ENCODE measurements at places on chromosomes 13 and 19.

DNA sequence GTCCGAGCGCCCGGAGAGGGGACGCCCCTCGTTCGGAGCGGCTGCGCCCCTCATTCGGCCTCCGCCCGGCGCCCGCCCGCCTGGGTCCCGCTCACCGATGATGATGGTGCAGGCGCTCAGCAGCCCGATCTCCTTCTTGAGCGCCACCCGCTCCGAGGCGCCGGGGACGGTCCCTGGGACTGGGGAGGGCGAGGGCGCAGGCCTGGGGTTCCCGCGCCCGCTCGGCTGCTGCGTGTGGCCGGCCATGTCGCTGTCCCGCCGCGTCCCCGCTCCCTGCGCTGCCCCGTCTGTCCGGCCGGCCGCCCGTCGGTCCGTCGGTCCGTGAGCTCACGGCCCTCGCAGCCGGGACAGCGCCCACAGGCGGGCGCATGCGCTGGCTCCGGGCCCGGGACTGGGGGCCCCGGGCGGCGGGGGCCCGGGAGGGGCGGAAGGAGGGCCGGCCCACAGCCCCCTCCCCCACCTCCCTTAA is at the start of gene SLC7A10:
SLC7A10 (minus strand) TSS at position 393 of the 469 bp plus-strand sequence; CDS start at position 246, 147 bp downstream.
- no peak for DNase-seq

DNA sequence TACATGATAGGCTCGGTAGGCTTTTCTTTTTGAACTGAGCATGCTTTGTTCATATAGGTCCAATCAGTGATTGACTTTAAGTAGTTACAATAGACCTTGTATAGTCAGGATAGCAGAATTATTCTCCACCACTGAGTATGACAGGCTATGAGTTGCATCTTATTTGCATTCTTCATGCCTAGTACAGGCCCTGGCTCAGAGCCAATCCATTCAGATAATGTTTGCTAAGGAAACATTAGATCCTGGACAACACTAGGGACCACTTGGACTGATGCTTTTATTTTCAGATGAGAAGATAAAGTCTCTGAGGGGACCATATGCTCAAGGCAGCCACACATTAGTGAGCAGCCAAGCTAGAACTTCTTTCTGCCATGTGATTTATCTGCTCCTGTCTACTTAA is 133.9 kb downstream of the KL start:
- no peak for DNase-seq

DNA sequence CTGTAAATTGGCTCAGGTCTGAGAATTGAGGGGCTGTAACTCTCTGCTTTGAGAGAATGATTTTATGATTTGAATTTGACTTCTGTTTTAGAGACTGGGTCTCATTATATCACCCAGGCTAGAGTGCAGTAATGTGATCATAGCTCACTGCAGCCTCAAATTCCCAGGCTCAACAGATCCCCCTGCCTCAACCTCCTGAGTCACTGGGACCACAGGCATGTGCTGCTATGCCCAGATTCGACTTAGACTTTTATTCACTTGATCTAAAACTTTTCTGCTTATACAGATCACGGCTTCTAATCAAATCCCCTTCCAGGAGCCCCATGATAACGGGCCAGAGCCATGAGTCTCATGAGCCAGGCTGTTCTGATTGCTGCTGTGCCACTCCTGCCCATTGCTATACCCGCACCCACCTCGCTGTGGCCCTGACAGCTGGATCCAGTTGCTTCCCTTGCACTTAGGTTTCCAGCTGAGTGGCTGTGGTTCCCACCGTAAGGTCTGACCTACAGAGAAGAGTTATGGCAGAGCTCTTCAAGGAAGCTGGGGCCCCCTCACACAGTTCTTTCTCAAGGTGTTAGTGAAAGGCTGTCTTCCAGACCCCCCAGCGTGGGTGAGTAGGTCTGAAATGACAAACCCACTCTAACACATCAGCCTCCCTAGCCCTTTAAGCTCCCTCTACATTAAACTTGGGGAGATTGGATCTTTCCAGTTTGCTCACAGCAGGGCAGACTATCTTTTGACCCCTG is 251.2 kb upstream of the SGCG start:
- DNase-seq, result no peak

DNA sequence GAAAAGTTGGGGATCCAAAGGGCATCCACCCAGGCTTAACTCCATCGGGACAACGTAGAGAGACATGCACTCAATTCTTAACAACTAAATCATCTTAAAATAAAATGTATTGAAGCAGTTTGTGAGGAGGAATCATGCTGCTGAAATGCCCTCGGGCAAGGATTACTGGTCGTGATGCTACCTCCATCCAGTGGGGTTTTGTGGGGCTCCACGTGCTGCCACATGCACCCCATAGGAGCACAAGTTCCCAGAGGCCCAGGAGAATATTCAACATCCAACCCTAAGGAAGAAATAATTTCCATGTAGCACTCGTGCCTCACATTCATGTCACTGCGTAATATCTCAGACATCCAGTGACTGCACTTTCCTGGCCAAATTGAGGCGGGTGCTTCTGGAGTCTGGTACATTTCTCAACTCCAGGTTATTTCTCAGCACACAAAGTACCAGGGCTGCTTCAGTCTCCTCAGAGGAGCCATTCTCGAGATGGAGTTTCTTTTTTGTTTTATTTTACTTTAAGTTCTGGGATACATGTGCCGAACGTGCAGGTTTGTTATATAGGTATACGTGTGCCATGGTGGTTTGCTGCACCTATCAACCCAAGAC is 429.8 kb downstream of the FOXO1 start:
- no peak for DNase-seq

GRCh38 chr19:30428092-30428680 is 56.0 kb downstream of the ZNF536 start:
- DNase-seq, result peak; percentile 13

- DNase-seq, result no peak
These were observed 245.0 kb upstream of the SERP2 start for GRCh38 chr13:44128552-44129001.

GRCh38 chr13:94263038-94263437 is 216.4 kb downstream of the DCT start:
- DNase-seq, result no peak

DNA sequence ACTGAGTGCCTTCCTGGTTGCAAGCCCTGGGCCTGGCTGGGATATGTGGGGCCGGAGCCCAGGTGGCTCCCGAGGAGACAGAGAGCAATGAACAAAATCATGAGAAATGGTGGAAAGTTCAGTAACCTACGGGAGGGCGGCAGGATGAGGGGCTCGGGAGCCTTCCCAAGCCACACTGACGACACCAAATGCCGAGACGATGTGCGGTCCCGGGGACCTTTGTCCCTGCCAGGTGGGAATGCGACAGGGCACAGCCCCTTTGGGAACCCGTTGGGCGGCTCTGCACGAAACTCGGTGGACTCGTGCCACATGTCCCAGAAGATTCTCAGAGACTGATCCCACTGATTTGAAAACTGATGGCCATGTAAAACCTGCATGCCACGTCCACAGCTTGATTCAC is 11.7 kb upstream of the ZNF14 start:
- peak; percentile 24 for DNase-seq

- DNase-seq, result no peak
These were observed 157.9 kb downstream of the COL4A1 start for GRCh38 chr13:110149036-110149435.

- no peak for DNase-seq
These were observed 2.1 kb downstream of the CALM3 start for GRCh38 chr19:46603195-46603637.

- no peak for DNase-seq
These were observed 28.8 kb downstream of the ACTN4 start for GRCh38 chr19:38676023-38676877.

GRCh38 chr19:35592226-35592625 is 6.3 kb downstream of the PMIS2 start:
- DNase-seq, result peak; percentile 68

GRCh38 chr13:44302233-44302632 is 71.4 kb upstream of the SERP2 start:
- DNase-seq, result no peak

- no peak for DNase-seq
These were observed 19.6 kb downstream of the MBNL2 start for GRCh38 chr13:97241761-97242160.

DNA sequence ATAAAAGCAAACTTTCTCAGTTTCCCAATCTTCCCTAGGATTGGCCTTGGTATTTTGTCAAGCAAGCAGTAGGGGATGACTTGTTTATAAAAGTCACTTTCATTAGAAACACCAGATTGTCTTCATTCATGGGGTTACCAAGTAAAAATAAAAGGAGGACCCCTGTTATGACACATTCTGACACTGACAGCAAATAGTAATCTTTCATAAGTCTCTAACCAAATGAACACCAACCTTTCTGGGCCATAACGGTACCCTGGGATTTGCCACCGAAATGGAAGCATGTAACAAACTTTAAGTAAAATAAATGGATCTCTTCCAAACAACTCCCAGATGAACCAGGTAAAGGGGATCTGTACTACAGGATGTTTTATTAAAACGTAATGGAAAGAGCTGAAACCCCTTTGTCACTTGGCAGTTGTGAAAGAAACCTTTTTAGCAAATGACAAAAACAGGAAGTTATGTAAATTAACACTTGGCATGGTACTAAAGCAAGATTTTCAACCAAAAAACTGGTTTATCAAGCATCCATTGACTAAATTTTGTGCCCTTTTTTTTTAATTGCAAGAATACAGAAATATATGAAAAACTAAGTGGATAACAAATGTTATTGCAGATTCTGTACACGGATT is 335.6 kb downstream of the RBM26 start:
- no peak for DNase-seq

GRCh38 chr19:14073261-14073924 is 807 bp downstream of the MISP3 start:
- peak; percentile 93 for DNase-seq

DNA sequence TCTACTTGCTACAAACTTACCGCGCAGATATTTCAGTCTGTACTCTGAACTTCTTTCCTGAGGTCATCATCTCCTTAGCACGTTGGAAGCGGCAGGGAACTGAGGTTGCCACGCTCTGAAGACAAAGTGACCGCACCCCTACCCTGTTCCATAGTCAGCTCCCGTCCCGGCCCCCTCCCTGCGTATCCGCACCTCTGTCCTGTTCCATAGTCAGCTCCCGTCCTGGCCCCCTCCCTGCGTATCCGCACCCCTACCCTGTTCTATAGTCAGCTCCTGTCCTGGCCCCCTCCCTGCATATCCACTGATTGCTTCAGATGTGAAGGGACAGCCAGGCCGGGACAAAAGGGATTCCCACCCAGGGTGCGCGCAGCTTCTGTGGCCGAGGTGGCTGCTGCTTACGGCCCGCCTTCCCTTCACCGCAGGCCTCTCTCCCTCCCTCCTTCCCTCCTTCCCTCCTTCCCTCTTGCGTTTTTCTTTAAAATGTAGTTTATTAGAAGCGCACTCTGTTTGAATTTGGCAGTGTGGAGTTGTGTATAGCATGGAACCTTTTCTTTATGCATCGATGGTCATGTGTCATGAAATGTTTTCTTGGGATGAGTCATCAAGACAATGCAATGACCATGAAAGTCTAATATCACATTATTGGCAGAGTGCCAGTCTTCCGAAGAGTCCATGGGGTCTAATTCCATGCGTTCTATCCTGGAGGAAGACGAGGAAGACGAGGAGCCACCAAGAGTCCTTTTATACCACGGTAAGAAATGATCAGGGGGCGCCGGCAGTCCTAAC is 21.9 kb upstream of the NDUFS7 start:
- DNase-seq, result no peak

GRCh38 chr13:45228002-45228401 is 27.2 kb upstream of the KCTD4 start:
- DNase-seq, result peak; percentile 51

GRCh38 chr13:81381560-81381959 is 1040.6 kb upstream of the SPRY2 start:
- no peak for DNase-seq

- DNase-seq, result no peak
These were observed 1.2 kb downstream of the CELF5 start for GRCh38 chr19:3225677-3226093.

GRCh38 chr19:35140962-35141836 is 1.9 kb upstream of the FXYD7 start:
- DNase-seq, result peak; percentile 97

GRCh38 chr19:48569814-48570213 is 17.8 kb downstream of the SULT2B1 start:
- peak; percentile 42 for DNase-seq

GRCh38 chr13:37295573-37295972 is 190.1 kb upstream of the CSNK1A1L start:
- no peak for DNase-seq

- no peak for DNase-seq
These were observed 13.1 kb downstream of the IRS2 start for GRCh38 chr13:109773276-109773675.

- DNase-seq, result no peak
These were observed 377.6 kb downstream of the ITGBL1 start for GRCh38 chr13:101830035-101830434.

GRCh38 chr13:57630661-57631595 is 616 bp upstream of the PCDH17 start:
- peak; percentile 25 for DNase-seq

- peak; percentile 96 for DNase-seq
These were observed 13.3 kb upstream of the ISYNA1 start for GRCh38 chr19:18450931-18451836.

- DNase-seq, result no peak
These were observed 145.8 kb downstream of the TM9SF2 start for GRCh38 chr13:99646866-99647595.

DNA sequence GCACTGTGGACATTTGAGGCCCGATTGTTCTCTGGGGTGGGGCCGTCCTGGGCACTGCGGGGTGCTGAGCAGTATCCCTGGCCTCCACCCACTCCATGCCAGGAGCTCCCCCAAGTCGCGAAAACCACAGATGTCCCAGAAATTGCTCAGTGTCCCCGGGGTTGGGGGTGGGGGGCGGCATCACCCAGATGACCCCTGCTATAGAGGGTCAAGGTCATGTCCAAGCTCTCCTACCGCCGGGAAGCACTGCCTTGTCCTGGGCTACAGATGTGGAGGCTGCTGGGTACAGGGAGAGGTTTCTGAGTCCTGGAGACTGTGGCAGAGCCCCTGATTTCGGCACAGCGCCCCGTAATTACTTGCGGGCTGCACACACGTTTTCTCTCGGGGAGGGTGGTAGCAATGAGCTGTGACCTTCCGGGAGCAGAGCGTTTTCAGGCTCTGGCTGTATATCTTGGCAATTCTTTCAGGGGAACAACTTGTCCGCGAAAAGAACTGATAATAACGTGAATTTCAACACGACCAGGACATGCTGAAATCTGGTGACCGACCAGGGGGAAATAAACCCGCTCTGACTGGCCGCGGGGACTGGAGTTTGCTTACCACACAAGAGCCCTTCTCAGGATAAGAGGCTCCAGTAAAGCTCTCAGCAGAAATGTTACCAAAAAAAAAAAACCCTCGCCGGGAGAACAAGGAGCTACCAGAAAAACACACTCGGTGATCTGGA is 68.1 kb downstream of the GNG7 start:
- no peak for DNase-seq

DNA sequence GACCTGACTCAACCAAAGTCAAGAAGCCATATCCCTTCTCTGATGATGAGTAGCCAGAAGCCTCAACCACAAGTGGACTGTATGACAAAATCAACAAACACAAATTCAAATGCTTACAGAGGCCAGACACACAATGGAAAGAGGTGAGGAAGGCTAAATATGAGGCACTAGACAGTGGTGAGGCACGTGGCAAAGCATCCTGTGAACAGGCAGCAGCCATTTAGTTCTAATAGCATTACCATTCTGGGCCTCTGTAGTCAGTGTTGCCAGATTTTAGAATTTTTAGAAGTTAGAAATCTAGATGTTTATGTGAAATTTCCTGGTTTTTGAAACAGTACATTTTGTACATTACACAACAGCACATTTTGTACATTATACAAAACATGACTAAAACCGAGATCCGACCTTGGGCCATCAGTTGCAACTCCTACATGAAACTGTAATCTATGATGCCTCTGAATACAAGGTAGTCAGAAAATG is 403.3 kb downstream of the COG6 start:
- DNase-seq, result no peak

All from D341Med (cell line).